ENCODE measurements at places on chromosomes 11 and 22.

DNA sequence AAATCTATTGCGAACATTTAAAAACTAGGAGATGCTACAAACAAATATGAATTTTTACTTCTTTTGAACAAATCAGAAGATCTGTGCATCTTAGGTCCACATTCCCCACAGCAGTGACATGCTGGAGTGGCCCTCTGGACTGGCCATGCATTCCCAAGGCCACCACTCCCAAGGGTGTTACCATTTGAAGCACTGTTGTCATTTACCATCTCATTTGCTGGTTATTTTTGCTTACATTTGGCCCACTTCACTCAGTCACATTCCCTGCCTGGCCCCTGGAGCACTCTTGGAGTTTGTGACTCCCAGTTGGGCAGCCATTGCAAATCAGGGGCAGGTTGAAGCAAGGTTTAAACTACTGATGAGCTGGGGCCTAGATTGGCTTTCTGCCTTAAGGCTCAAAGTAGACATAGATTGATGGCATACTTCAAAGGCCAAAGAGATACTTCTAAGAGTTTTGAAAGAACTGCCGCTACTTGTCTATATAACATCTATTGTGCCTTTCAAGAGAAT is 8.5 kb upstream of the ZNRF3 start:
- no peak for DNase-seq

DNA sequence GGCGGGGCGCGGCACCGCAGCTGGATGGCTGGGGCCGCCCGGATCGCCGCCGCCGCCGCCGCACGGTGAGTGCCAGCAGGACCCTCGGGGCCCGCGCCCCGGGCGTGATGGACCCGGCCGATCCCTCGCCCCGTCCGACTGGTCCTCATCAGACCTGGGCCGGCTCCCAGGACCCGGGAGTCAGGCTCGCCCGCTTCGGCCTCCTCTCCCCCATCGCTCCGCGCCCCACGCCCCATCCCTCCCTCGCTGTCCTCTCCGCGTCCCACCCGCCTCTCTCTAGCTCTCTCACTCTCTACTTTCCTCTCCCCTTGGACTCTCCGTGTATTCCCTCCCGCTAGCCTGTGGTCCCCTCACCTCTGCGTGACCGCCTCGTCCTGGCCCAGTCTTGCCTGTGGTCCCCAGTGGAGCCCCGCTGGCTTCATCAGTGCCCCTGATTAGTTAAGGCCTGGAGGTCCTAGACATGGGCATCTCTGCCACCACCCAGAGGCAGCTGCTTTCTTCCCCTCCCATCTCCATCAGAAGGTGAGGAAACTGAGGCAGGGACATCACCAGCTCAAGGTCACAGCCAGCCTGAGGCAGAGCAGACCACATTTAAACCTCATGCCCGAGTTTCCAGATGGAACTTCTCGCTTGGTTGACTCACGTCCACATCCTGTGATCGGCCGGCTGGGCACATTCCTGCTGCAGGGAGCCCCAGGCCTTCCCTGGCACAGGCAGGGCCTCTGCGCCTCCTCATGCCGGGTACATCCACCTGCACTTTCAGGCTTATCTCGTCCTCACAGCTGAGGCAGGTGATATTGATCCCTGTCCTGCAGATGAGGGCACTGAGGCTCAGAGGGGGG is 429 bp downstream of the SLC39A13 start:
- peak; percentile 54 for DNase-seq

DNA sequence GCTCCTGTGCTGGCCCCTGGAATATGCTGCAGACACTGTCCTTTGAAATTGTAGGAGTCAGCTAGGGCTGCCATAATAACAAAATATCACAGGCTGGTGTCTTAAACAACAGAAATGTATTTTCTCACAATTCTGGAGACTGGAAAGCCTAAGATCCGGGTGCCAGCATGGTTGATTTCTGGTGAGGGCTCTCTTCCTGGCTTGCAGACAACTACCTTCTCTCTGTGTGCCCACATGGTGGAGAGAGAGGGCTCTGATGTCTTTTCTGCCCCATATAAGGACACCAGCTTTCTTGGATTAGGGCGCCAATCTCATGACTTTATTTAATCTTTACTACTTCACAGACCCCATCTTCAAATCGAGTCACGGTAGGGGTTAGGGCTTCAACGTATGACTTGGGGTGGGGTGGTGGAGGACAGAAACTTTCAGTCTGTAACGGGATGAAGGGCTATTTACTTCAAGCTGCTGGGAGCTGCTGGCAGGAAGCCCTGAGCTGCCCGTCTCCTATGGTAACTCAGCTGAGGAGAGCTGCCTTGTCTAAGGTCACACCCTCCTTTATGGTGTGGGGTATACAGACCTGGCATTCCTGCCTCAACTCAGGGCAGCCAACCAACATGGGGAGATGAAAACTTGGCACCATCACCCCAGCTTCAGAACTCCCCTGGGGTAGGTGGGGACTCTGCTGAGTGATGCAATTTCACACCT is 142.9 kb upstream of the ZBED5 start:
- no peak for DNase-seq

GRCh38 chr11:373716-374551 is 4.6 kb downstream of the B4GALNT4 start:
- DNase-seq, result no peak

DNA sequence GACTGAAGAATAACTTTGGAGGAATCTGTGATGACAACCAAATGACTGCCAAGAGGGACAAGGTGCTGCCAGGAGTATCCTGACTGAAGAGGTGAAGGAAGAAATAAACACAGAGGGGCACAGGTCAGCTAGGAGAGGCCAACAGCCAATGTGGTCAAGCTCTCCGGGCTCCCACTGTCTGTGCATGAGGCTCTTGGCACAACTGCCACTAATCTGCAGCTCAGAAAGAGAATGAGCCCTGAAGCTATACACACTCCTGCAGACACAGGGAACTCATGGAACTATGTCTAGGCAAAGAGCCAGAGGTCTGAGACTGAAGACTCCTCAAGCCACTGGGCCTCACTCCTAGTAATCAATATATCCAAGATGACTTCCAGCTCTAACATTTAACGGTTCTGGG is 7.0 kb downstream of the THRSP start:
- no peak for DNase-seq

- DNase-seq, result no peak
These were observed 109.5 kb downstream of the ETS1 start for GRCh38 chr11:128477811-128478210.
